ENCODE measurements at places on chromosomes 12 and 14.

- no peak for DNase-seq
Measured at GRCh38 chr12:2187195-2187945, 134.6 kb downstream of the CACNA1C start.

- no peak for DNase-seq
Measured at GRCh38 chr14:99650189-99650588, 5.3 kb downstream of the HHIPL1 start.

DNA sequence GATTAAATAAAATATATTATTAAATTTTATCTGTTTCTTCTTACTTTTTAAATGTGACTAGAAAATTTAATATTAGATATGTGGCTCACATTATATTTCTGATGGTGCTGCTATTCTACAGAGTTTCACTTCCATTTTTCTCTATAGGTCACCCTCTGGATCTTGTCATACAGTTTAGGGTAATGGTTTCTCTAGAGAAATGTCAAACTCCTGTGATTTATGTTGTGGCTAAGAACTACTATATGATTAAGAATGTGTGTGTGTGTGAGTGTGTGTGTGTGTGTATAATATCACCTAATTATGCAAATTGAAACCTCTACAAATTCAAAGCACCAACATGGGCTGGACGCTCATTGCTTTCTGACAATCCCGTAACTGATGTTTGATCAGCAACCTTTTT lies 325.9 kb downstream of the ADAMTS20 start:
- no peak for DNase-seq

- peak; percentile 38 for DNase-seq
Measured at GRCh38 chr12:101773650-101774162, 34.4 kb upstream of the SYCP3 start.

GRCh38 chr12:47351526-47351925 lies 271.8 kb upstream of the AMIGO2 start:
- no peak for DNase-seq
